ENCODE measurements at places on chromosomes 2 and 18. TPM values are rescaled to one million over a fixed set of nuclear protein-coding genes. Genes with fewer than 3 reads are reported as not detected.

- DNase-seq, result no peak
Observed at GRCh38 chr18:58104096-58104495, 60.1 kb downstream of the NEDD4L start.

The TXNDC2 gene
- not detected for total RNA-seq

DNA sequence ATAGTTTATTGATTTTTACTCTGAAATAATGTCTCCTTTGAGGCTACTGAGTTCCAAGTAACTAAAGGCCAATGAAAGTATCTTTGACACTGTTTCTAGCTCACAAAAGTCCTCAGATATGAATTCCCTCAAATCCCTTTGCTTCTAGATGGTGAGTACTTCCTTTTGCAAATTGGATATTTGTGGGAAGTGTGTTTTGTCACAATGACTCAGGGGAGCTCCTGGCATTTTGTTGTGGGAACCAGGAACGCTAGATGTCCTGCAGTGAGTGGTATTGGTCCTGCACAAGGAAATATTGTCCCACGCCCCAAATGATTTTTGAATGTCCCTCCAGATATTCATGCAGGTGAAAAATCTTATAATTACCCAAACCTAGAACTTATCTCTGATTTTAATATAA, 24.3 kb downstream of the TACR1 start:
- no peak for DNase-seq

- DNase-seq, result no peak
Observed at GRCh38 chr2:122737429-122738077, 982.1 kb downstream of the TSN start.

DNA sequence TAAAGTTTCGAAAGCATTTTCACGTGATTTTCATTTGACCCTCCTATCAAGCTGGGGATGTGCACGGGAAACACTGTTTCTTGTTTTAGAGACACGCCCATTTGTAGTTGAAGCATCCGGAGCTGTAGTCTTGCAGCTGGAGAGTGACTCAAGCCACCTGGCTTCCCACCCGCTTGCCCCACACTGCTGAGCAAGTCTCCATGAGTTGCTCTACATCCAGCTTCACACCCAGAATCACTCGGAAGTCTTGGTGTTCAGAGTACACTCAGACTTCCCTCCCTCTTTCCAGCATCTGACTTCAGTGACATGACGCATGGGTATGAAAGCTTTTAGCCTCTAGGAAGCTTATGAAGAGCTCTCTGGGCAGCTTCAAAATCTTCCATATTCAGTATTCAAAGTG, 262.4 kb downstream of the NBAS start:
- peak; percentile 31 for DNase-seq

DNA sequence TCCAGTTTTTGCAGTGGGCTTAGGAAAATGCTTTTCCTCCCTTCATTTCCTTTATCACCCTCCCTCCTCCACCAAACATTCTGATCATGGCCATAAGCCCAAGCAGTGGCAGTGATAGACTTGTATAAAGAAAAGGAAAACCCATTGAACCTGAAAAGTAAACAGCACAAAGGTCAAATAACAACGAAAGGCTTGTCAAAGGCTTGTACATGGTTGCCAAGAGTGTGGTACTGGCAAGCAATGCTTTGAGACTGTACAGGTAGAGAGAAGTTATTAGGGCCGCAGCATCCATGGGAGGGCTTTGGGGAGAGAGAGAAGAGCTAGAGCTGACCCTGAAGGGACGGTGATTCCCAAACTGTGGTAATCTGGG, 2.1 kb upstream of the VWA3B start:
- no peak for DNase-seq

DNA sequence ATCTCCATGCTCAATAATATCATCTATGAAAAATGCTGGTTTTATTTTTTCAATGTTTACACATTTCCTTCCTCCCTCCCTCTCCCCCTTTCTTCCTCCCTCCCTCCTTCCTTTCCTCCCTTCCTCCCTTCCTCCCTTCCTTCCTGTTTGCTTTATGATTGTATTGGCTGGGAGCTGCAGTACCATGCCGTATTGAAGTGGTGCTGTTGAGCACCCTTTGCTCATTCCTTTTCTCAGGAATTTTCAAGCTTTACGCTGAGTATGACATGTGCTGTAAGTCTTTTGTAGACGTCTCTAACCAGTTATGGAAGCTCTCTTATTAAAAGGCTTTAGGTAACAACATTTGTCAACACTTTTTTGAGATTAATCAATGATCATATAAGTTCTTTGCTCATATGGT, 100.4 kb downstream of the SNTG2 start:
- no peak for DNase-seq

The KANSL1L gene
- total RNA-seq, result 30.9 TPM

GRCh38 chr18:30177056-30177455, 865.5 kb downstream of the DSC3 start:
- no peak for DNase-seq

The CGREF1 gene
- 0.57 TPM for total RNA-seq

The ANKRD30BL gene
- total RNA-seq, result 0.19 TPM

The CTIF gene
- total RNA-seq, result 1.7 TPM

The PID1 gene
- 1.0 TPM for total RNA-seq

DNA sequence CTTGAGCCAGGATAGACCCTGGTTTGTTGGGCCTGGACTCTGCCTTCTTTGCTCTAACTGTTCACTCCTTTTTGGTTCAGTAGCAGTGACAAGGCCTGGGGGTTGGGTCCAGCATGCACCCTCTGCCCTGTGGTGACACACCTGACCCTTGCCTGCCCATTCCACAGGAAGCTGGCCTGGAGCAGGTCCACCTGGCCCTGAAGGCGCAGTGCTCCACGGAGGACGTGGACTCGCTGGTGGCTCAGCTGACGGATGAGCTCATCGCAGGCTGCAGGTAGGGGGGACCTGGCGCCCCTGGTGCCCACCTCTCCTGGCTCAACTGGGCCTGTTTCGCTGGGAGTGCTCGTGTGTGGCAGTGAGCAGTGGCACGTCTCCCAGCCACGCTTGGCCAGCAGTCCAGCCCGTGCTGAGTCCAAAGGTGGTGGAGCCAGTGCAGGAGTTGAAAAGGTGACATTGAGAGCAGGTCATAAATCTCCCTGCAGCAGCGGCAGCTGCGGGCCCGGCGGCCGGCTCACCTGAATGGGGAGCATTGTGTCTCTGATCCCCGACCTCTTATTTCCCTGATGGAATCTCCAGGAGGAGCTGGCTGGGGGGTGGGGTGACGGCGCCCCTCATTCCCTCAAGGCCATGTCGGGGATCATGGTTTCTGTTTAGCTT, 102.6 kb downstream of the DYSF start:
- DNase-seq, result no peak

The REG3G gene
- 0.09 TPM for total RNA-seq

The CPO gene
- total RNA-seq, result 0.19 TPM

DNA sequence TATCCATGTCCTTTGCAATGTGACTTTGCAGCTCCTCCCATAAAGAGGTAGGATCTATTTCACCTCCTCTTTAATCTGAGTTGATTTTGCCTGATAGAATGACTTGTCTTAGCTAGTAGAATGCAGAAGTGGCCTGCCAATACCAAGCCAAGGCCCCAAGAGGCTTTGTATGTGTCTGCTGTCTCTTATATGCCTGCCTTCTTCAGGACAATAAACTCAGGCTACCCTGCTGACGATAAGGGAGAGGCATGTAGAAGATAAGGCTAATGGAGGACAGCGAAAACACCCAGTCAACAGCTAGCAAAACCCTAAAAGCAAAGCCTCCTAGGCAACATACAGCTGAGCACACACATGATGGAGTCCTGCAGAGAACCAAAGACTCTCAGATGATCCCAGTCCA, 1.8 kb upstream of the ZC3H8 start:
- DNase-seq, result no peak

DNA sequence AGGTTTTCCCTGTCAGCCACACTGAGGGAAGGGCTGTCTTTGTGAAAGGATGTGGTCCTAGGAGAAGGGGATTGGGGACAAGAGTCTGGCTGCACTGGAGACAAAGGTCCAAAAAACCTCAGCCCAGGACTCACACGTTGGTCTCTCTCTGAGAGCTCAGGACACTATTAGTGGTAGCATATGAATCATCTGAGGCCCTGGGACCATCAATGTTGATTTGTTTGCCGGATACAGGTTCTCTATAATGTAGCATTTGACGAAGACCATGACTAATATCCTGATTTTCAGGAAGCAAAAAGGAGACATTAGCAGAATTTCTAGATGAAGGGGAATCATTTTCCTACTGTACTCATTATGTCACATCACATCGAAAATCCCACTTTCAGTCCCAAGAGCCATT, 22.2 kb upstream of the DNAH6 start:
- DNase-seq, result no peak

Data from thymus (tissue), 14 donors.